ENCODE measurements at places on chromosomes 12 and 14.

- peak; percentile 76 for DNase-seq
Measured at GRCh38 chr14:21852061-21852664, 178.5 kb upstream of the OR4E1 start.

DNA sequence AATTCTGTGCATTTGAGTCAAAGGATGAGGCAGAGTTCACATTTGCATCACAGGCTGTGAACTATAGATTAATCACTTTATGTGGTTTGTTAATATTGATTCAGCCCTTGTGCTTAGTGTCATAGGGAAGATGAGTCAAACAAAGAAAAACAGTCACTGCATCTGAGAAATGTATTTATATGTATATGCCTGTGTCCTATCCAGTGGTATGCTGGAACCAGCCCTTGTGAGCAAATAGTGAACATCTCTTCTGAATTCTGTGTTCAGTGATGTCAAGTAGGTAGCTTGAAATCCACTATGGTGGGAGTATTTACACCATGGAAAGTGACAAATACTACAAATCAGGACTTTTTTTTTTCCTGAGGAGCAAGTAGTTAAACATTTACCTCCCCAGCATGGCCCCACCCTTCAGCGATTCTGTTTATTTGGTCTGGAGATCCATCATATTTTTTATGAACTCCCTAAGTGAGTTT is 128.5 kb downstream of the HMGA2 start:
- no peak for DNase-seq

DNA sequence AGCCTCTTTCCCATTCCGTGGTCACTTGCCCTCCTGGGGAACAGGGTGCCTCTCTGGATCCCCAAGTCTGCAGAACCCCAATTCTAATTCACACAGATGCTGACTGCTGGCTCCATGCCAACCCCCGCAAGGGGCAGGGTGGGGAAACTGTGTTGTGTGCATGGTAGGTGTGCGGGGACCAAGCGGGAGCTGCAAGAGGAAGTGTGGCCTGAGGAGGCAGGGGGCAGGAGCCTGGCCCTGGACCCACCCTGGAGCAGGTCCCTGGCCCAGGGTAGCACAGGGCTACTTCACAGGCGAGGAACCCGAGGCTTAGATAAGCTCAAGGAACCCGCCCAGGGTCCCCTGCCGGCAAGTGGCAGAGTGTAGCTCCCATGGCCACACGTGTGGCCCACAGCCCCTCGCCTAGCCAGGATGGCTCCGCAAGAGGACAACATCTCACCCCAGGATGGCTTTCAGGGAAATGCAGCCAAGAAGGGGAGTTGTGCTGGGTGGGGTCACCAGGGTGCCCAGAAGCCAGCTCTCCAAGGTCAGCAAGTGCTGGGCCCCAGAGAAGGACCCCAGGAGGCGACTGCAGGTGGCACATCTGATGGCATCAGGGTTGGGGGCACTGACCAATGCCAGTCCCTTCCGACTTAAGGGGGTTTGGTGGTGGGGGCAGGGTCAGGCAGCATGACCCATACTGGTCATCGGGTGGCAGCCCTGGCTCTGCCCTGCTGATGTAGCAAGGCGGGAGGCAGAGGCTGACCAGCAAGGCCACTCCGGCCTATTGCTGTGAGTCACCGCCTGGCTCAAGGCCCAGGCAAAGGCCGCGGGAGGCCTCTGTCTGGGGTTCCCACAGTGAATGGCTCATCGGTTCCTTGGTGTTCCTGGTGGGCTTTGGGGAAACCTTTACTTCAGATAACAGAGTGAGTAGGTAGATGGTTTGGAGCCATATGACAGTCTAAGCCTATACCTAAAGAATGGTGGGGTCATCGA is 37.3 kb upstream of the EML1 start:
- DNase-seq = no peak

DNA sequence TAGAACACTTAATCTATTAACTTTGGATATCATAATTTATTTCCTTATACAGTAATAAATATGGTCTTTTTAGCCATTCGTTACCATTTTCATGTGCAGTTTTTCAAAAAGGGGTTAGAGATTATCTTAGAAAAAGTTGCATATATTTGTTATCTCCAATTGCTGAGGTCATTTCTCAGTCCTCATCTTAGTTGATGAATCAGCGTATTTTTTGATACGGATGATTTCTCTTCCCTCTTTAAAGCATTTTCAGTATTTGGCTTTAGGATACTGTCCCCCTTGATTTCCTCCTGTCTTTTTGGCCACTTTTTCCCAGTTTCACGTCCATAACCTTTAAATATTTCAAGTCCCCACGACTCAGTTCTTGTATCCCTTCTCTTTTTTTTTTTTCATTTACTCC is 21.8 kb downstream of the DNAL1 start:
- no peak for DNase-seq

Measured in stimulated activated naive CD8-positive, alpha-beta T cell treated with anti-CD3 and anti-CD28 coated beads, Interleukin-15, Interleukin-2, amounts not matched to agents 100 U/mL and 50 U/mL, for 24 hours (primary cell).